ENCODE measurements at places on chromosomes 4 and X.

- no peak for DNase-seq
Measured at GRCh38 chr4:114654592-114654991, 56.0 kb downstream of the UGT8 start.

GRCh38 chr4:141643557-141643956 is 7.2 kb downstream of the IL15 start:
- no peak for DNase-seq

DNA sequence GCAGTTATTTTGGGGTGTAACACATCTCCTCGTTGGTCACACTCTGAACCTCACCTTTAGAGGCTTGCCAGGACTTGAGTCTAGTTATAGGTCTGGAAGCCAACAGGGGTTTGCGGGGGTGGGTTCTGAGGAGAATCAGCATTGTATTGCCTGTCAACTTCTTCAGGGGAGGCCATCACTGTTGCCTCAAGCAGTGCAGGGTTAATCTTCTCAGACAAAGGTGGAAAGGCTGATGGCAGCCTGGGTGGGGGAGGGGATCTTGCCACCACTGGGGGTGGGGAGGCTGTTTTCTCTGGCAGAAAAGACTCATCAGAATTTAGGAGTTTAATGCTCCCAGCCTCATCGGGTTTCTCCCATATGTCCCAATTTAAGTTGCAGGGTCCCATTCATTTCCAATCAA is 387.8 kb downstream of the PRR32 start:
- no peak for DNase-seq

DNA sequence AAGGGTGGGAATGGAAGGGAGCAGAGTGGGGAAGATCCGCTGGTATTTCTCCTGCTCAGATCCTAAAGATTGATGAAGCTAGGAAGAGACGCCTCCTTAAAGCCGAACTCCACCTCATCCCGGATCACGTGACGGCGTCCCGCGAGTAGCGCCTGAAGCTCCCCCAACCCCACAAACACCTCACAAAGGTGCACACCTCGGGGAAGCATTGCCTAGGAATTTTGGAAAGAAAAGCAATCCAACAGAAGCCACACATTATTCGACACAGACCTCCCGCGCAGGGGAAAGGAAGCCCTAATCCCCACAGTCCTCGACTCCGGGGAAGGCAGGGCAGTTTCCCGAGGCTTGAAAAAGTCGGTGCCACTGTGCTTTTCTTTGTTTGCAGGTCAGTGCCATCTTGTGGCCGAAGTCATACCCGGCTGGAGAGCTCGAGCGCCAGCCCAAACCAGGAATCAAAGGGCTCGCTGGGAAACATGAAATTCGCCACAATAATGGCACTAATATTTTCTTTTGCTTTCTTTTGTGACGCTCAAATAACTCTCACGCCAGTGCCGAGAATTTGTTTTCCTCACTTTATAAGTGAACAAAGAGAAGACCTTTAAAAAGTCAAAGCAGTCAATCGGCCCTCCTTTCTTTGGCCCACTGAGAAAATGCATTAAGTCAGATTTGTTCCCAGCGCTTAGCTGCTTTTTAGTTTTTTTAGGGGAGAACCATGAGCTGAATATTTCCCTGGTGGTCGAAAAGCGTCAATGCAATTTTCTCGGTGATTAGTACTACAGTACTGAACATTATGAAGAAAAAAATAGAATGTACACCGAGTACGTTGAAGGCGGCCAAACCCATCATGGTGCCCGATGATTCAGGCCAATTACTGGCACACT is at the start of gene NPY1R:
TSS of gene NPY1R (minus strand) at position 71 of the 881 bp plus-strand sequence. CDS start 6,042 bp downstream, outside the sequence.
- DNase-seq = peak; percentile 55

DNA sequence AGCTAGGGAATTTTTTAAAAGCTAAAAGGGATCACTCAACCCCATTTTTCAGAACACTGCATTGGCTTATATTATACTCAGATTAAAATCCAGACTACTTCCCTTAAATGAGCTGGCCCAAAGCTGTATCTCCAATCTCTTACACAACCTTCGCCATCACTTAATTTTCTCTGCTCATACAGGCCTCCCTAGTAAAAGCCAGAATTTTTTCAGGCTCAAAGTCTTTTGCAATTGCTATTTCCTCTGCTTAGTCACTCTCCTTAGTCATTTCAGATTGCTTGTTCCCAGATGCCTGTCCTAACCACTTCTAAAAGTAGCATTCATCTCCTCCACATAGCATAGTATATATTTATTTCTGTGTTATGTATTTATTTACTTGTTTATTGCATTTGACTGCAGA is 1587.9 kb upstream of the ADGRL3 start:
- DNase-seq = no peak

DNA sequence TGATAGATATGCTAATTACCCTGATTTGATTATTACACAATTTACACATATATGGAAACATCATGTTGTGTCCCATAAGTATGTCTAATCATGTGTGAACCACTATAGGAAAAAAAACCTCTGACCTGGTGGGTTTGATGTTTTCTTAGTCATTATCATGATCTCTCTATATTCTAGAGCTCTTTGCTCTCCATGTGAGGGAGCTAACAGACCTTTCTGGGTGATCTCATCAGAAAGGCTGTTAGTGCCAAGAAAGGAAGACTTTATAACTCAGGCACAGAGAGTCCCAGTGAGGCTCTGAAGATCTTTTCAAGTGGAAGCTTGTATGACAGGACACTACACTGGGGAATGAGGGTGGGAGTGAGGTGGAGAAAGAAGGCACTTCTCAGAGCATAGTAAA is 527.7 kb upstream of the MAGEB2 start:
- no peak for DNase-seq

GRCh38 chr4:87251106-87251505 is 30.7 kb upstream of the KLHL8 start:
- no peak for DNase-seq

DNA sequence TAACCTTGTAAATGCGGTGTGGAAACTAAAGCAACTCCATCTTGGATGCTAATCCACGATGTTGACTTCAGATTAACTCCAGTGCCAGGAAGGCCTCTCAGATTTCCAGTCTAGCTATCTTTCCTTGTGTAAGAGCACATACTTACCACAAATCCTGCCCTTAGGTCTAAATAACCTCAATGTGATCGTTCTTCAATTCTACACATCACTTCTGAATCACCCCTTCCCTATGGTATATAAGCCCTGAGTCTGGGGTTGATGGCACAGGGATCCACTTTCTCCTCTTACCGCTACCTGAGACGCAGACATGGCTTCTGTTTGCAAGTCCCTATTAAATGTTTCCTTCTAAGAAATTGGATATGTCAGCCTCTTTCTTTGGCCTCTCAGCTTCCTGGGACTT is 17.5 kb upstream of the ZNF41 start:
- no peak for DNase-seq

GRCh38 chrX:115533485-115533884 is 27.5 kb upstream of the PLS3 start:
- DNase-seq = no peak

DNA sequence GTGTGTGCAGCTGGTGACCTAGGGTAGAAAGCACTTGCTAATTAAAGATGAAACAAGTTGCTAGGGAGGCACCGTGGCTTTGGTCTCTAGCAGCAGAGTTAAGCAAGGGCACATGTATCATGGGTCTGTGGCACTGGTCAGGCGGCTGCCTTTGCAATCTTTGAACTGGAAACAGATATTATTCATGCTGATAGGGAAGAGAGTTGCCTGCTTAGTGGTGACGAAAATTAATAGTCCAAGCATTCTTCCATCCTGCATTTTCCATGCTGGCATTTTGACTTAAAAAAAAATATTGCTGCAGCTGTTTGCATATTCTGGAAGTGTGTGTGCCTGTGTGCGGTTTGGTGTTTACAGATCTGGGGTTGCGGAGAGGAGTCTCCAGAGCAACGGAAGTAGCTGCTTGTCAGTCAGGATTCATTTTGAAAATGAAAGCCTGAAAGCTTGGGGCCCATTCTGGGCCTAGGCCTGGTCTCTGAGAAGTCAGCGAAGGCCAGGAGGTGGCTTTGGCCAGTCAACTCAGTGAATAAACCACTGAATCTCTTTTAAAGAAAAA is 2.3 kb upstream of the SOWAHD start:
- DNase-seq = peak; percentile 81
